ENCODE measurements at places on chromosomes 1 and 21.
A peak's percentile ranks its signal among the peaks of the same experiment; 100 is the strongest.

DNA sequence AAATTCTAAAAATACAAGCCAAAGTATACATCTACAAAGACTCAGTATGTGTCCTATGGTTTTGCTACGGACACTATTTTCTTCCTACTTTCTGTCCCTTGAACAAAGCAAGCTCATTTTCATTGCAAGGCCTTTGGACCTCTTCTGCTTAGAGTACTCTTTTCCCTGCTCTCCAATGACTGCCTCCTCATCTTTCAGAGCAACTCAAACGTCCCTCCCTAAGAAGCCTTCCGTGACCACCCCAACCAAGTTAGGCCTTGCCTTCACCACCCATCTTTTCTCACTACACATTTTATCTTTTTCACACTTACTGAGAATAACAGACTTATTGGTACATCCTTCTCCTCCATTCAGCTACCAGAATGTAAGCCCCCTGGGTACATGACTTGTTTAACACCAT lies 39.9 kb downstream of the ENAH start:
- DNase-seq: no peak

DNA sequence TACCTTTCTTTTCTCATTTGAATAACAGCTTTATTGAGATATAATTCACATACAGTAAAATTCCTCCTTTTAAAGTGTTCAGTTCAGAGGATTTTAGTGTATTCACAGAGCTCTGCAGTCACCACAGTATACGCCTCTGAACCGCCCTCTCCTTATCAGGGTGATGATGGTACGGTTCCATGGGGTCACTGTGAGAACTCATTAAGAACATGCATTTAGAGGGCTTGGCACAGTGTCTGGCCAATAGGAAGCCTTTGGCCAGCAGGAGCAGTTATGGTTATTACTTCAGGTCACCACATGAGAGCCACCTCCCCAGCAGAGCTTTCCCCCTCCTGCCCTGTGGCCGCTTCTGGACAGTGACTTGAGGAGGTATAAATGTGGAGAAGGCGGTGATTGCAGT lies 27.3 kb downstream of the KCNQ4 start:
- DNase-seq: no peak

- no peak for DNase-seq
Measured at GRCh38 chr1:160578525-160579191, 638 bp downstream of the CD84 start.

GRCh38 chr1:167430849-167431242 lies 87.5 kb downstream of the CD247 start:
- DNase-seq: no peak

DNA sequence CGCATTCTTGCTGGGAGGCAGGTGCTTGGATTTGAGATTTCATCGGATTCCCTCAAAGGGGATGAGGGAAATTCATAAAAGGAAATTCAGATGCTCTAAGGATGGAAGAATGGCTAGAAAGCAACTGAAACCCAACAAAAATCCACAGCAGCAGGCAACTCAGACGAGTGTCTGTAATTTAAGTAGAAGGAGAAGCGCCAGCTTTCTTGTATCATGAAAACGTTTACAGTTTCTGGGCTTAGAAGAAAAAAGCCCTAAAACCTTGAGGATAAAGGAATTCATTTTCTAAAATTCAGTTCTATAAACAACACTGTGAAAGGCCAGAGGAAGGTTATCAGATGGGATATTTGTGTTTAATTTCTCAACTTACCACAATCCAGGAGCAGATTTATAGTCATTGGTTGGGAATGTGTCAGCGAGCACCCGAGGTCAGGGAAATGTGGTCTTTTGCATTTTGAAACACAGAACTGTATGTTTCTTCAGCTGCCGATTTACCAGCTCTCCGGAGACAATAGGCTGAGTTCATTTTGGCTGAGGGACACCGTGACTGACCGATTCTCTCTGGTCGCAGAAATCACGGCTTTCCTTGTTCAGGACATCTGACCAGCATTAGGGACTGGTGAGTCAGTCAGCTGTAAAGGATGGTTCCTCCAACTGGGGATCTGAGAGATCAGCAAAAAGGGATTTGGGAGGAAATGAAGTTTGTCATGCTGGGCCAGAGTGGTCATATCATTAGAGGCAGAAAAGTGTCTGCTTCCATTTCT lies 111.6 kb upstream of the ERRFI1 start:
- no peak for DNase-seq

GRCh38 chr1:204834336-204834735 lies 36.3 kb upstream of the NFASC start:
- no peak for DNase-seq

DNA sequence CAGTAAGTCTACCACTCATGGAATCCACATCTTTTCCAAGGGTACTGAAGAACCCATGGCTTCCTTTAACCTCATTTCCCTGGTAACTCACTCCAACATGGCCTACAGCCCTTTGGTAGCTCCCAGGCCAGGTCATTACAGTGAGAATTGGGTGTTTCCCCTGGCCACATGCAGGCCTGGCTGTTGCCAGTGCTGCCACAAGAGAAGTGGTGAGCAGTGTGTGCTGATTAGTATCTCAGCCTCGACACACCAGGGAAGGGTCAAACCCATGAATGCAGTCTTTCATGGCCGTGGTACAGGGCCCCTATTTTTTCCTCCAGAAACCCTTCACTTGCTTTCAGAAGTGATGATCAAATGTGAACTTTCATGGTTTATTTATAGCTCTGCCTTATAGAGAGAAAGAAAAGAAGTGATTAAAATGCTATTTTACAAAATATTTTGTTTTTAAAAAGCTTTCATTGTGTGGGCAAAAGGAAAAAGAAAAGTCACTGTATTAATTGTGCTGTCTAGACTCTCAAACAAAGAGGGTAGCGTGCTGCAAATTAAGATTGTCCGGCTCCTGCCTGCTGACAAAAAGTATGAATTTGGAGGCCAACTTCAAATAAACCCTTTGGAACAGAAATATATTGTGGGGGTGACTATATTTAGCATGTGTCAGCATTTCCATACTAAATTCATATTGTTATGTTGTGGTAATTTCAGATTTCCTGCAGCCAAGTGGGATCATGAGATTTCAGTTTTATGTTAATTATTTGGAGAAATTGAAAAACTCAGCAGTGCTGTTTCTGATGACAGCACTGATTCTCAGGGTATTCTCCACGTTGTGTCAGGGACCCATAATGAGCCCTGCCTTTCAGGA lies 62.0 kb upstream of the HOOK1 start:
- no peak for DNase-seq

DNA sequence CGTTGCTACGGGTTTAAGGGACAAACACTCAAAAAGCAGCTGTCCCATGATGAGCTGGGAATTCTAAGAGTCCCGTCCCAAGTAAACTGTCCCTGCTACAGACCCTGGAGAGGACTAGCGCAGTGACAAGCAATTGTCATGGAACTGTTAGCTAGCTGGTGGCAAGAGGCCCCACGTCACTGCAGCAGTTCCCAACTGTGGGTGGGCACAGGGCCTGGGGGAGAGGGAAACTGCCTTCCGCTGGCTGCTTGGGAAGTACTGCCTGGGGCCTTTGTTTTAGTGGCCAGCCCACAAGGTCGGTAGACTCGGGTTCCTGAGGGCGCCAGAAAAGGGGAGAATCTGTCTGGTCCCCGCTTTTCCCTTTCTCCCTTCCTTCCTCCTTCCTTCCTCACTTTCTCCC lies 97.4 kb downstream of the LACTBL1 start:
- no peak for DNase-seq

DNA sequence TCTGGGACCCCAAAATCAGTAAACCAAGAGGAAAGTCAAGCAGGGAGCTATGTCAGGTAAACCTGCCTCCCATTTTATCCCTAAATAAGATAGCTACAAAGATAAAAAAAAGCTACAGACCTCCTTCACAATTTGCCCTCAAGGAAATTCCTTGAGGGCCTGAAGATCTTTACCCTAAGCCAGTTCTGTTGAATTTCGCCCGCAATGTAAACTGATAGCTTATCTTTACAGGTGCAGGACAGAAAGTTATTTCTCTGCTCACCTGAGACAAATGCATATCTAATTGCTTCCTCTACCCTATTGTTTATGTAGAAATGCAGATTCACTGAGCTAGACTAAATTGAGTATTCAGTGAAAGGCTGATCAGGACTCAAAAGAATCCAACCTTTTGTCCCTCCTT lies 153.4 kb upstream of the CHRM3 start:
- DNase-seq: no peak

DNA sequence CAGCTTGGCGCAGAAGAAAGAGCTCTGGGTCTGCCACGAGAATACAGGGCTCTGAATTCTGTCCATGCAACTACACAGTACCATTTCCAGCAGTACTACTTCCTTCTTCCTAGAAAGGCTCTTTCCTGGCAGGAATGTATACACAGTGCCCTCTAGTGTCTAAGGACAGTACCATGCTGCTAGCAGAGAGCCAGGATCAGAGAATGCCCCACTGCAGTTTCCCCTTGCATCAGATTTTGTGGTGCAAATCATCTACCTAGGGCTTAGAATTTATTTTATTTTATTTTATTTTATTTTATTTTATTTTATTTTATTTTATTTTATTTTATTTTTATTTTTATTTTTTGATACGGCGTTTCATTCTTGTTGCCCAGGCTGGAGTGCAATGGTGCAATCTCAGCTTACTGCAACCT lies 50.8 kb downstream of the PAX7 start:
- no peak for DNase-seq

DNA sequence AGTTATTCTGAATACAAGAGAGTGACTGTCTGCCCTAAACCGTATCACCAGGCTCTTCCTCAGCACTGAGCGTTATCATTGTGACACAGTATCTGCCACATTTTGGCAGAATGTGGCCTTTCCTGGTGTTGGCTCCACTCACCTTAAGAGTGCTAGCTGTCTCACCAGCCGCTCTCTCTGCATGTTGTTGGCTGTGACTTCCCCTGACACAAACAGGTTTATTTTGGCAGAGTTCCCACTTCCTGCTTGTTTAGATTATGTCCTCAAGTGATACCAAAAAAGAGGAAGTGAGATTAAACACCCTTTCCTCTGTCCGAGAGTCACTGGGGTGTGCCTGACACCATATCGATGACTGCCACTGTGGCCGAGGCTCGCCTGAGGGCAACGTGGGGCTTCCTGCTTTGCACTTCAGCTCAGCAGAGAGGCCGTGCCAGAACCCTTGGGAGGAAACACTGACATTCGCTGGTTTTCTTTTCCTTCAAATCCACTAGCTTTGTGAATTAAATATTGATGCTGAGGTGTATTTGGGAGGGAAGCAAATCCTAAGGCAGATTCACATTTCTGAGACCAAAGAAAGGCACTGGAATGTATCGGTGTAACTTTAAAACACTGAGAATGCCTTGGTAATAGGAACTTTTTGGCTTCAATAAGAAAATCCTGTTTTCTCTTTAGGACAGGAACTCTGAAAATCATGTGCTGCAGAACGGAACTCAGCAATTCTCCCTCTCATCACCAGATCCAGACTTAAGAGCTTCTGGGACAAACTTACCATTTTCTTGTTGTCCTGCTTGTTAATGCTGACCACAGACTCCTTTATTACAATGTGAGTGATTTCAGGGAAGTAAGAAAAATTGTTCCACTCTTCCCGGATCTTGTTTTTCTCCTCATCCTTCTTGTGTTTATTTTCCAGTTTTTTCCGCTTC lies 102.1 kb downstream of the JAK1 start:
- peak; percentile 60 for DNase-seq

DNA sequence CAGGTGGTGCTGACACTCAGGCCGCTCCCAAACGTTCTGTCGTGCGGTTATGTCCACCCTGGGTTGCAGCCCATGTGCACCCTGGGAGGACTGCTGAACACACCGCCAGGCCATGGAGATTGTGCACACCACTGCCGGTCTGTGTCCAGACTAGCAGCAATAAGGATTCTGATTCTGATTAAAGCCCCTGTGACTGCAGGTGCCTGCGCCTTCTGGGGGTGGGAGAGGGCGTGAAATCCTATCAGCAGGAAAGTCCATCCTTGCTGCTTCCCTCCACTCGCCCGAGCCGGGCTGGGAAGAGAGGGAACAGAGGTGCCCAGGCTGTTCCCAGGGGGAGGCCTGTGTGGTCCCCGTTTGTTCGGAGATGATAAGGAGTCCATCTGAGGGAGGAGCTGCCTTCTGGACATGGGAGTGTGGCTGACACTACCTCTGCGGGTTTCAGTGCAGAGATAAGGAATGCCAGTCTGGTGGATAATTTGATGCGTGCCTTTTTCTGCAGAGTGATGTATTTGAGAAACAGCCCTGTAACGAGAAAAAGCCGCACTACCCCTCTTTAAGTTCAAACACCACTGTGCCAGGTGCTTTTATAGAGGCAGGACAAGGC lies 41.2 kb downstream of the BACE2 start:
- no peak for DNase-seq

DNA sequence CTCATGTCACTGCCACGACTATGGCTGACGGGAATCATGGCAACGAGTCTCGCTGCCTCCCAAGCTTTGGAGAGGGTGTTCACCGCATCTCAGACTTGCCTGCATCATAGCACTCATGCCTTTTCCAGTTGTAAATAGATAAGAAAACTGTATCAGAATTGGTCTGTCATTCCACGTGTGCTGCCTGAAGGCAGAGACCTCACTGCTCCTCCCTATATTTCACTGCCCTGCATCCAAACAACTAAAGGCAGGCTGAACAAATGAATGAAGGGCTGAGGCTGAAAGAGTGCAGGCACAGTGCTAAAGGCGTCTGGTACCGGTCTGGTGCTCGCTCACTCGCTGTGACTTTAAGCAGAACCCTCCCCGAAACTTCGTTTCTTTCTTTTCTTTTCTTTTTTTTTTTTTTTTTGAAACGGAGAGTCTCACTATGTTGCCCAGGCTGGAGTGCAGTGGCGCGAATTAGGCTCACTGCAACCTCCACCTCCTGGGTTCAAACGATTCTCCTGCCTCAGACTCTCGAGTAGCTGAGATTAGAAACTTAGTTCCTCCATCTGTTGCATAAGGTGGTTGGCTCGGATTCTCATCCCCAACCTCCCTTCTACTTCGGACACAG lies 542 bp downstream of the EIF2B3 start:
- DNase-seq: no peak

- DNase-seq: no peak
Measured at GRCh38 chr21:29238967-29239290, 59.8 kb upstream of the BACH1 start.

GRCh38 chr1:166302989-166303758 lies 136.4 kb upstream of the FAM78B start:
- DNase-seq: no peak

DNA sequence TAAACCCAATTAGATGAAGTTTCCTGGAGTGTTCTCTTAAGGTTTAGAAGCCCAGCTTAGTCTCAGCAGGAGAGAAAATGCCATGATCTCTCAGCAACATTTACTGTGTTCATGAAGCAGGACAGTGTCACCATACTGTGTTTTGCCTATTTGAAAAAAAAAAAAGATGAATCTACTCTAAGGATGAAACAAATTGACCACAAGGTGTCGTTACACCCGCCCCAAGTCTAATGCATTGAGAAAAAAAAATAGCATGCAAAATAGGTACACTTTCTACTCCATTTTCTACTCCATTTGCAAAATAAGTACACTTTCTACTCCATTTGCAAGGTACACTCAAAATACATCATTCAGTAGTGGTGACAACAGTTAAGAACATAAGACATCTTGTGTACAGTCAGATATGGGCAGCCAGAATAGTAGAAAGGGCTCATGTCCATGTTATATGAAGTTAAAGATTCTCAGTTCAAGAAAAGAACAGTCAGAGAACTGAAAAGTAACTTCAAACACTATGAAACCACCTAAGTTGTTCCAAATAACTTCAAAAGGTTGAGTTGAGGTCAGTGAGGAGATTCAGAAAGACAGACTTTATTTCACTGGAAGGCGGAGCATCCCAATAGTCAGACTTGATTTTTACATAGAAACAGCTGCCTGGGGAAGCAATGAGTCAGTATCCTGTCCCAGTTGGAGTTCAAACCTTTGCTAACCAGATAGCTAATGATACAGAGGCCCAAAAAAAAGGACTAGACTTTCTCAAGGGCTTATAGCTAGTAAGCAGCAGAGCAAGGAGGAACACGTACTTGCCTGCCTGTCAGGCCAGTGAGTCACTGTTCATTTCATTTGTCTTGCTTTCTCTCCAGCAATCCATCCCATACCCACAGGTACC lies 13.3 kb downstream of the PLPPR5 start:
- no peak for DNase-seq
